HFFc6 (cell line): ENCODE measurements at places on chromosomes 13 and 19. TPM values are rescaled to one million over a fixed set of nuclear protein-coding genes. Genes with fewer than 3 reads are reported as not detected.

Gene YIPF2
- 82.9 and 104 TPM in 2 replicates for total RNA-seq

Gene ACER1
- total RNA-seq, result not detected in 3 replicates

Gene CBARP
- 8.3 to 12.8 TPM (median 9.6 TPM) in 3 replicates for total RNA-seq

Gene PEG3
- total RNA-seq, result not detected in 3 replicates

Gene ZNF530
- total RNA-seq, result 2.3 to 3.9 TPM (median 2.6 TPM) in 3 replicates

Gene C1QTNF9
- not detected in 3 replicates for total RNA-seq

Gene ZNF813
- 1.8 to 3.7 TPM (median 2.7 TPM) in 3 replicates for total RNA-seq

Gene ANKRD24
- 0.18 to 0.68 TPM (median 0.59 TPM) in 3 replicates for total RNA-seq

Gene FAM98C
- 15.9 to 16.9 TPM (median 16.1 TPM) in 3 replicates for total RNA-seq

Gene IGLON5
- not detected in 3 replicates for total RNA-seq
